Naive thymus-derived CD8-positive, alpha-beta T cell (primary cell): ENCODE measurements at places on chromosomes 11 and 22. TPM values are rescaled to one million over a fixed set of nuclear protein-coding genes. Genes with fewer than 3 reads are reported as not detected.

Gene MIF
- total RNA-seq: 208 TPM

Gene E2F8
- not detected for total RNA-seq

Gene SH3BP1
- 77.9 TPM for total RNA-seq

Gene OR2AT4
- not detected for total RNA-seq

DNA sequence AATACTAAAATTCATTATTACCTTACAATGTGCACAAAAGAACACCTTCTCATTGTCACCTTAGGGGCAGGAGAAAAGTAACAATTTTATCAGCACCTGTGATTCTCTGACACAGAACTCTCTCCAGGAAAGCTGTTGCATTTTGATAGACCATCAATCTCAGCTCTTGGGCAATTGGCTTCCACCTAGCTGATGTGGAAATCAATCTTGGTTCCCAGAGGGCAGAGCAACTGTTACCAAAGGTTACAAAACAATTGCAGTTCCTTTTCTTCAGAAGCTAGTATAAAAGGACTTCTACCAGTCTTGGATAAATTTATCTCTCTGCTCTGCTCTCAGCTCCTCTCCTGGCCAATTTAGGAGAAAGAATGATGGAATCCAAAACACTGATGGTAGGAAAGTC lies 157.8 kb upstream of the DDI1 start:
- no peak for DNase-seq

DNA sequence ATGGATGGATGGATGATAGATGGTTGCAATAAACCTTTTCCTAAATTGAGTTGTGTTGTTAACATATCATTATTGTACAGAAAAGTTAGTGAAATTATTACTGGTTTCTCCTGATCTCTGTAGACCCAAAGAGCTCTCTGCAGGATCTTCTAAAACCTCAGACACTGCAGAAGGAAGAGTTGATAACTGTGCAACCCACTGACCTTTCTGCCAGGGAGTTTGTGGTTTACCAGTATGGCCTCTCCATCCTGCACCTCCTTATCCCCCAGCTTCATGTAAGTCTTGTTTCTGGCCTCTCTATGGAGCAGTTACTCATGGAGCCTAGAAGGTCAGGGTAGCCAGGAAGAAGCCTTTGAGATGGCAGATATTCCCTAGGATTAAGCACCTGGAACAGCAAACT lies 45.6 kb downstream of the BTG4 start:
- no peak for DNase-seq

DNA sequence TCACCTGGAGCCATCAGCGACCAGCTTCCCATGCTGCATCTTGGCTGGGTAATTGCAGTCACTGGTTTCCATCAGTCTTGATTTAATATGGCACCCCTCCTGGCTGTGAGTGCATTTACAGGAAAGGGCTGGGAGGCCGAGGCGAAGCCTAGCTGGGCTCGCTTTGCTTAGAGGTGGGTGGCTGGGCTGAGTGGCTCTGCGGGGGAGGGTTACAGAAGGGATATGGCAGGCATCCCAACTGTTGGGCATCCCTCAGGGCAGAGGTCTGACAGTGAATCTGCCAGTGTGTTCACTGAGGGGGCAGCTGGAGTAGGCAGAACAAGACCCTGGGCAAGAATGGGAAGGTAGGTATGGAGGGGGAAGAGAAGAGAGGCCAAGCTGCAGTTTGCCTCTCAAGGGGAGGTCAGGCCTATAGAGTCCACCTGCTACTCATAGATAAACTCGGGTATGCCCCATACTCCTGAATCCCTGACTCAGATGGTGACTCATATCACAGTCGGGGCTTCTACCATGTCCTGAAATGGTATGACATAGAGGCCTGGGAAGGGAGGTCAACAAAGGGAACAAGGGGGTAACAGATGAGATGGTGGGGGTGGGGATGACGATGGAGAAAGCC lies 77.5 kb upstream of the PHOX2A start:
- no peak for DNase-seq

GRCh38 chr11:94669023-94669422 lies 99.1 kb upstream of the AMOTL1 start:
- DNase-seq: no peak

DNA sequence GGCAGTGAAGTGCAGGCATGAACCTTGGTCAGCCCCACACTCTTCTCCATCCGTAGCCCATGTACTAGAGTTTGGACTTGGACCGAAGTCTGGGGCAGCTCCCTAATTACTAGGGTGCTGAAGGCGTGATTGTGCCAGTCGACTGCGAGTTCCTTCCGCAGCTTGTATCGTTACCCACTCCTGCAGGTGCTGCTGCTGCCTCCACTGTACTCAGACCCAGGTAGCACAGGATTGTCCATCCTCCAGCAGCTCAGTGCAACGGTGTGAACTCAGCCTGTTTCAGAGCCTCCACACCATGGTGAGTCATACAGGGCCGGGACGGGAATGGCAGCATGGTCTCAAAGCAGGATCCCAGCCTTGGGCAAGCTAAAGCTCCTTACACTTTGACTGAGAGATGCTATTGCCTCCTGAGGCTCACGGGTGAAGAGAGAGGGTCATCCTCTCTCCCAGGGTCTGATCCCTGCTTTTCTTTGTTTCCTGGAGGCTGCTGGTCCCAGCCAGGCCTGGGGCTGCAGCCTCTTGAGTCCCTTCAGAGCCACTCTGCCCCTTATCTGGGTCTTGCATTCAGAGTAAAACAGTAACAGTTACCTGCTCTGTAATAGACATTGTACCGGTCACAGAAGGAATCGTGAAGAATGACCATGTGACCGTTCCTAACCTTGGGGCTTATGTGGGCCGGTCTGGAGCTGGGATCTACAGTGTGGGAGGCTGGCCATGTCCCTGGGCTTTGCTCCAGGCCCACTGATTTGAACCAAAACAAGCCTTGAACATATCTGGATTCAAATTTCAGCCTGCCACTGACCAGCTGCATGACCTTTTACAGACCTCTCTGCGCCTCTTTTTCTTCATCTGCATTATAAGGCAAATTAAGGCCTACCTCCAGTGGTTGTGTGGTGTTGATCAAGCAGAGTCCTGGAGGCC lies 1.7 kb downstream of the TKFC start:
- no peak for DNase-seq
